DMS53 (cell line): ENCODE measurements at places on chromosomes 2 and 18.
A peak's percentile ranks its signal among the peaks of the same experiment; 100 is the strongest.

- DNase-seq: peak; percentile 89
Measured at GRCh38 chr2:67215214-67216055, 181.7 kb upstream of the ETAA1 start.

DNA sequence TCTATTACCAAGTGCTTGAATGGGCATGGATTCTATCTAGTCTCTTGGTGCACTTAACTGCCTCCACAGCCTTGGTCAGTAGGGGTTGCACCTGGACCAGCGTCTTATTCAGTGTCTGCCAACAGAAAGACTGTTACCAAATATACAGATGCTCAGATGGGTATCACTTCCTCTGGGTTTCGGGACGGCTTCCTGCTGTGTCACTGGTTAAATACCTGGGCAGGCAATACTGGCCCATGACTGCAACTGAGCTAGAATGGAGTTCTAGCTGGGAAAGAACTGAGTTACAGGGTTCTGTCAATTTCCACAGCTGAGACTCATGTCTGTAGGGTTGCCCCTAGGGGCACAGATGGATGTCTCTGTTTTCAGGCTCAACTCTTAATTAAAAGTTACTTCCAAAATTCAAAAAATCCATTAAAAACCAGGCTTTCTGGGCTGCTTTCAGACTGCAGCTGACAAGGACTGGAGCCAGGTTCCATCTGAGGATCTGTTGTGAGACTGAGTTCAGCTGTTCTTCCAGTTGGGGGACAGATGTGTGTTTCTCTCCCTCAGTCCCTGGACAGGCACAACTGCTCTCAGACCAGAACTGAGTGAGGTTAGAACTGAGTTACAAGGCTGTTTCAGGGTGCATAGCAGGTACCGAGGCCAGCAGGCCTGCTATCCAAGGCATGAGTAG, 789.6 kb upstream of the SLC8A1 start:
- DNase-seq: no peak

GRCh38 chr2:3051266-3051665, 326.4 kb downstream of the EIPR1 start:
- DNase-seq: no peak

DNA sequence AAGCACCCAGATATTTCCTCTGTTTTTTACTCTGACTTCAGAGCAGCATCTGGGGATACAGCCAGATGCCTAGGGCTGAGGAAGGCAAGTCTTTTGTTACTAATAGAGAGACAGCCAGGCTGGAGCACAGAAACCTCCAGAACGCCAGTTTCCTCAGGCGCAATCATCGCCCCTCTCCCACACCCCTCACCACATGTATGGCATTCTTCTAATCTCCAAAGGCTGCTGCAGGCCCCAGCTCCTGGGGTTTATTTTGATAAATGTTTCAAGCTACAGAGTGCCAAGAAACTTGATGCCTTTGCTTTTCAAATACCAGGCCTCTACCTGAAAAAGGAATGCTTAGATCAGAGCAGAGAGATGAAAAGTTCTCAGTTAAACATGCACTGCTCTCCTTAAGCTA, 283.6 kb downstream of the RBM43 start:
- DNase-seq: no peak

DNA sequence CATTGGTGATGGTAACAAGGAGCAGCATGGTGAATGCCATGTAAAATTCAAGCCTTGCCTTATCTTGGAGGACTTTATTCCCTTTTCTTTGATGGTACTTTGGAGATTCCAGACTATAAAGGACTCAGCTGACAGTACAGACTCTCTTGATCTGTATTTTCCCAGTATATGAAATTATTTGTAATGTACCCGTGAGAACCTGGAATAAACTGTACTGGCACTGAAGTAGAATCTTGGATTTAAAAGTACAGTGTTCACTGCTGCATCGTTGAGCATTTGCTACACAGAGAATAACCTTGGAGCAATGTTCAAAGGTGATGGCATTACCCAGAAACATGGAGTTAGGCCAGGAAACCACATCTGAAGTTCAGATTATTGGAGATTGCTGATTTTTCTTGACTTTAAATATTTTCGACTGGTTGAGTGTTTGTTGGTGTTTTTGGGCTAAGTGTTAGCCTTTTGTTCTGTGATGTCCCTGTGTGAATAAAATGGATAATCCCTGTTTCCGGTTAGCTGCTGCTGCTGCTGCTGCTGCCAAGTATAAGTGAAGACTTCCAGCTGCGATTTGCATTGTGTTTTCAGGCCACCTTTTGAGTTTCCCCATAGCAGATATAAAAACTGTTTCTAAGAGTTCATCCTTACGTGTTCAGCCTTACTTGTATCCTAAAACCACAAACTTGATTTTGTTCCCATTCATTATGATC, 122.0 kb downstream of the SPTBN1 start:
- DNase-seq: no peak

- no peak for DNase-seq
Measured at GRCh38 chr2:79861059-79861374, 348.2 kb downstream of the CTNNA2 start.

GRCh38 chr2:151900331-151900730, 72.1 kb upstream of the ARL5A start:
- DNase-seq: no peak

DNA sequence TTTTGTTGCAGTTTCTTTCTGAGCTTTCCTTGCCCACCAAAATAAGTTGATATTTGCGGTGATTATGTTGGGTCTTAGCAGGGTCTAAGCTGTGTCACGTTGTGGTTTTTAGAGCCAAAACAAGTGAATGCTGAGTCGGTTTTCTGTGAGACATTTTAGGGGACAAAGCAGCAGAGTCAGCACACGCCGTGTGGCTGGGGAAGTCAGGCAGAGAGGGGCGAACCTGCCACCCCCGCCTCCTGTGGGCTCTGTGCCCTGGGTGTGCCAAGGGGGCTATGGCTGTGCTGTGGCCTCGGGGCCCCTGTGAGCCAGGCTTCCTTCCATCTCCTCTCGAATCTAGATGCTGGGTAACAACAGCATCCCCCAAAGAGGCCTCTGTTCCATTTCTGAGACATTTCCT, 30.8 kb upstream of the TMEM87B start:
- DNase-seq: no peak

- no peak for DNase-seq
Measured at GRCh38 chr2:171652416-171652785, 34.9 kb upstream of the DYNC1I2 start.

DNA sequence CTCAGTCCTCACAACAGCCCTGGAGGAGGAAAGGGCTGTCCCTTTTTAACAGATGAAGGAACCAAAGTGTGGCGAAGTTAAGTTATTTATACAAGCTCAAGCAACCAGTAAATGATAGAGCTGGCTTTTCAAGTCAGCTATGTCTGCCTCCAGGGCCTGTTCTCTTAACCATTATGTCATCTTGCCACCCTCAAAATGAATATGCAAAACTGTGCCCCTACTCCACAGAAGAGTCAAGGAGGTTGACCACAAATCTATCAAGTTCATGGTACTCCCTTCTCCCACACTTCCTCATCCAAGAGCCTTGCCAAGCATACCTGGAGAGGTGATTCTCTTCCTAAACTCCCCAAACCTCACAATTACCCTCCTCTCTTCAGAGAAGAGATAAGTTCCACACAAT, 37.3 kb upstream of the CREB1 start:
- DNase-seq: no peak

DNA sequence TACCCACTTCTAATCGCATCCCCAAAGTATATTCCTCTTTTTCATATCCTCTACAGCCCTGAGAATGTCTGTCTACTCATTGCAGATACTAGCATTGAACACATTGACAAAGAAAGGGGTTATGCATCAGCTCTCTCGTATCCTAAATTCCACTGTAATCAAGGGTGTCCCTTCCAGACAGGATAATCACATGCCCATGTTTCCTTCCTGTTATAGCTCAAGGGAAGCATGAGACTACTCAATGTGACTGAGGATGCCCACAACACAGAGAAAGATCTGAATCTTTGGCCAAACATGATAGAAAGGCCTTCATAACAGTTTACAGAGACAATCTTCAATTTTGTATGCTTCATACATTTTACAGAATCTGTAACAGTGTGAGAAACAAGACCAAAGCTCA, 69.2 kb downstream of the HIBCH start:
- DNase-seq: no peak

DNA sequence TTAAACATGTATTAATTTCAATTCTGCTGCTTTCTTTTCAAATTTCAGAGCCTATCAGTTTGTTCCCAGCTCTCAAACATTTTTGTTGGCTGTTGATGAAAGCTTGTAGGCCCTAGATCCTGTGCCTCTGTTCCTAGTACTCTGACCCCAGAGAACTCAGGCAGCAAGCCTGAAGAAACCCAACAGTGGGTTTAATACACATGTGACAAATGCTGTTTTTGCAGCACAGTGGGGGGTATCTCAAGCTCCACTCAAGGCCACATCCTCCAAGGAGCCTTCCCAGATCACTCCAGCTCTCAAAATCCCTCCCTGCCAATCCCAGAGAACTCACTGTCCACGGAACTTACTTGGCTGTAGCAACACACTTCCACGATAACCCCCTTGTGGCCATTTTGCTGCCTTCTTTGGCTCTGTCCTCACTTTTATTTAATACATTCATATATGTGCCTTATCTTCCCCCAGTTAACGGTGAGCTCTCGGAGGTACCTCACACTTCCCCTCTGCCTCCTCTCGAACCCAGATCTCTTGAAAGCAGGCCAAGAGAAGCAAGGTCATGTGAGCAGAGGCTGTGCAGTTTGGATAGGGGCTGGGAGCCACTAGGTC, 122.4 kb downstream of the TNS1 start:
- DNase-seq: no peak

DNA sequence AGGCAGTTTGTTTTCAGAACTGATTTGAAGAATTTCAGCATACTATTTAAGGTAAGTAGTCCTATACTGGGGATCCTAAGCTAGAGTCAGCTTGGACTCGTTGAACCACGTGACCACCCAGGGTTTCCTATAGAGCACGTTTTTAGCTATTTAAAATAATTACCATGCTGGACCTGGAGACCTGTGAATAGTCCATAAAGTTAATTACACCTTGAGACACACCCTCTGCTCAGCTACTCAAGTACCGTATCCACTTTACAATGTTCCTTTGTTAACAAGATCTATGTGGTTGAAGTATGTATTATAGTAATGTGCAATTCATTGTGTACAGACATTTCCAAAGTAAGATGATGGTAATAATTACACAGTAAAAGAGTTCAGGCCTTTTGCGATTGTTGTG, 67.6 kb downstream of the CRIM1 start:
- peak; percentile 6 for DNase-seq

DNA sequence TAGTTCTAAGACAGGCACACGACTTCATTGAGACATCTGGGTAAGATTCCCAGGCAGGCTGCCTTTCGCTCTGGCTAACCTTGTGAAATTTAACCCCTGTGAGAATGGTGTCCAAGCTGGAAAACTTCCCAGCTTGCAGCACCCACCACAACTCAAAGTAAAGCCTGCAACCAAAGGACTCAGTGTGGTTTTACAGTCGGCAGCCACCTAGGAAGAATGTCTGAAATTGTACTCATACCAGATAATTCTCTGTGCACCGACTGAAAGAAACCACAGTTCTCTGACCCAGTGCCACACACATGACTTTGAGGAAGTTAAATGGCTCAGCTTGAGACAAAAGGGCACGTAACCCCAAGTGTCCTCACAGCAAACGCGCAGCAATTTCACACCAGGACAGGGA, 125.7 kb downstream of the RBMS1 start:
- DNase-seq: no peak

DNA sequence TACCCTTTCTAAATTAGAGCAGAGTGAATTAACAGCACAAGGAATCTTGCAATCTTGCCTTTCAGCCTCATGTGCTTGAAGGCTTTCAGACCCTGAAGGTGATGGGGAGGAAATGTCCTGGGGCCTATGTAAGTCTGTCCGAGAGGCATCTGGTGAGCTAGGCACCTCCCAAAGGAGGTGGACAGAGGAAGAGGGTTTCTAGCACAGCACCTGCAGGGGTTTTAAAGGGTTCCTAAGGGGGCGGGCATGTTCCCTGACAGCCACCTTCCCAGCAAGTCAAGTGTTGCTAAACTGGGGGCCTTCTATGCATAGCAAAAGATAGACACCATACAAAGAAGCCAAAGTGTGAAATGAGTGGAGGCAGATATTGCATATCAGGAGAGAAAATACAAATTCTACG, 88.5 kb downstream of the CDH2 start:
- DNase-seq: no peak

DNA sequence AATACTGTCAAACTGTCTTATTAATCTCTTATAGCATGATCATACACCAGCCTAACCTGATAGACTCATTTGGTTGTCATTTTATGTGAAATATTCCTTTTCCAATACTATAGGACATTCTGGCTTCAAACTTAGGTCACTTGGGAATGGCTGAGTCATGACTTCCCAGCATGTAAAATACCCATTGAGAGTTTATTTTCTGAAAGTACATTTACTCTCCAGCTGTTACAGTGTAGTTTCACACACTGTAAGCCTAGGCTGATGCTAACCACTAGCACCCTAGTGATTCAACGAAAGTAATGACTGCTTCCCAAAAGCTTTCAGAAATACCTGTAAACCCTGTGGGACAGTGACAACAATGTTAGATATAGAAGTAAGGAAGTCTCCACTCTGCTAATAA, 93.8 kb downstream of the FIGN start:
- DNase-seq: no peak

- DNase-seq: no peak
Measured at GRCh38 chr2:147847746-147848391, 3.0 kb downstream of the ACVR2A start.

DNA sequence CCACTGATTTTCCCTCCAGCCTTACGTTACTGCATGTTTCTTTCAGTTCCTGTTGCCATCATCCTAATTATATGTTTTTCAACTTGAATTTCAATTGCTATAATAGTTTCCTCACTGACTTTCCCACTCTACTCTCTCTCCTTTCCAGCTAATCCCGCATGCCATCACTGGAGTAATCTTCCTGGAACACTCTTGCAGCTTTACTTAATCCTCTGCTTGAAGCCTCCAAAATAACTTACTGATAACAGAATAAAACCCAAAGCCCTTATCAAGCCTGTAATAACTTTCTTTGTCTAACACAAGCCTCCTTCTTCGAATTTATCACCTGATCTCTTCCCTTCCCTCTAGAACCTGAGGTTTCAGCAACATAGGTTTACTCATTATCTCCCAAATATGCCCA, 237.3 kb downstream of the LTBP1 start:
- DNase-seq: no peak

- DNase-seq: no peak
Measured at GRCh38 chr2:235754357-235755207, 260.7 kb downstream of the AGAP1 start.

- no peak for DNase-seq
Measured at GRCh38 chr2:235541016-235541415, 47.2 kb downstream of the AGAP1 start.
